Astrocyte of the spinal cord (primary cell): ENCODE measurements at places on chromosomes 7 and 10.

DNA sequence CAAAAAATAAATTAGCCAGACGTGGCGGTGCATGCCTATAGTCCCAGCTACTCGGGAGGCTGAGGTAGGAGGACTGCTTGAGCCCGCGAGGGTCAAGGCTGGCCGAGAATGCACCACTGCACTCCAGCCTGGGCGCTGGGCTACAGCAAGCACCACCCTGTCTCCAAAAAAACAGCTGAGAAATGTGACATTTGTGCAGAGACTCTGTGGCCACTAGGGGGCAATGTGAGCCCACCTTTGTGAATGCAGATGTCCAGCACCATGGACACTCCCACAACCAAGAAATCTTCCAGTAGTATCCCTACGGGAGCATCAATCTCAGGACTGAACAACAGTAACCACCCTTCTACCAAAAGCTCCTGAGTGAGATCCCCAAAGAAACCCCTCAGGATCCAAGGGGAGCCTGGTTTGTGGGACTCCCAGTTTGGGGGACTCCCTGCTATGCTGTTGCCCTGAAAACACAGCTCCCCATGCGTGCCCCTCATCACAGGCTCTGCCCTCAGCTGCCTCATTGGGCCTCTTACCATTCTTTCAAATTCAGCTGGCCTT lies 6.2 kb upstream of the AHCYL2 start:
- peak; percentile 76 for DNase-seq

DNA sequence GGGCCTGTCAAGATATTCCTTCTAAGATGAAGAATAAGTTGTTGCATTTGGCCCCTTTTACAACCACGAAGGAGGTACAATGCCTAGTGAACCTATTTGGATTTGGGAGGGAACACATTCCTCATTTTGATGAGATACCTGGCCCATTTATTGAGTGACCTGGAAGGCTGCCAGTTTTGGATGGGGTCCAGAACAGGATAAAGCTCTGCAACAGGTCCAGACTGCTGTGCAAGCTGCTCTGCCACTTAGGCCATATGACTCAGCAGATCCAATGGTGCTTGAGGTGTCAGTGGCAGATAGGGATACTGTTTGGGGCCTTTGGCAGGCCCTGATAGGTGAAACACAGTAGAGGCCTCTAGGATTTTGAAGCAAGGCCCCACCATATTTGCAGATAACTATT lies 704.6 kb downstream of the CCSER2 start:
- DNase-seq, result no peak

DNA sequence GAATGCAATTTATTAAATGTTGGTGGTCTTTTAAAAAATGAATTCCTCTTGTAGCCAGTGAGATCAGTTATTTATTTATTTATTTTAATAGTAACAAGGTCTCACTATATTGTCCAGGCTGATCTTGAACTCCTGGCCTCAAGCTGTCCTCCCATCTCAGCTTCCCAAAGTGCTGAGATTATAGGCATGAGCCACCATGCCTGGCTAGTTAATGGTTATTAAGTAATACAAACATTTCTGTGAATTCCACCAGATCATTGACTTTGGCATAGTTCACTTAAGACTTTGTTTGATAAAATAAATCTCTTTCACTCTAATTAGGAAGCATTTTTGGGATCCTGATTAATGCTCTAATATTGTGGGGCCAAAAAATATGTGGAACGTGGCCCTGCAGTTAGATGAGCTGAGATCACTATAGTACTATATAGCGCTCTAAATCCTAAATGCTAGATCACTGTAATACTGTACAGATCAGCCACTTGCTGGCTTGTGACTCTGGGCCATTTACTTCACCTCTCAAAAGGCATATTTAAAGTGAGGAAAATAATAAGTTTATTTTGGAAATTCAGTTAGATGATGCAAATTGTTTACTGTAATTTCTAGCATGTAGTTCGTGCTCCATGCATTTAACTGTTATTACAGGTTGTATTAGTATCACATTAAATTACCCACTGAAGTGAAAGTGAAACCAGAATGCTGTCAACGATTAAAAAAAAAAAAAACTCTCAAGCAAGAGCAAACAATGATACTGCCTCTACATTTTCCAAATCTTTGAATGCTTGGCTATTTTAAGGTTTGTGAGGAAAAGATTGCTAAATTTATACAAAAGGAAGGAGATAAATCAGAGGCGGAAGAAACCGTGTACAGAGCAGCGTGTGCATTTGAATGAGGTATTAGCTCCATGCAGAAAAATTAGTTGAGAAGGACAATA lies 15.9 kb upstream of the FAS start:
- peak; percentile 62 for DNase-seq

DNA sequence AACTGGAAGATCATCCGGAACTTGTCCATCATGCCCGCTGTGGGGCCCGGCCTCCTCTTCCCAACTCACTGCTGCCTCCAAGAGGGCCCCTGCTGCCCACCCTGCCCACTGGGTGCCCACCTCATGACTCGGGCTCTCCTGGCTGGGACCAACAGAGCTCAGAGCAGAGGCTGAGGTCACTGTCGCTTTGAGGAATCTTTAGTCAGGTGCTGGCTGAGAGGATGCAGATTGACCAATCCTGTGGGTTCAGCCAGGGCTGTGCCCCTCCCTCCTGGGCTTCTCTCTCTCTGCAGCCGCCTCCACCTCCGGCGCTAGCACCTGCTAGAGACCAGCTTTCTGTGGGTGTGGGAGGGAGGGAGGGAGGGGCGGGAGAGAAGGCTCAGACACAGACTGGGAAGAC lies at the start of gene CALHM1:
Gene CALHM1, minus strand, starts transcription at position 181 of the 400 bp plus-strand sequence. Its CDS starts 149 bp downstream, at position 32.
- no peak for DNase-seq

- no peak for DNase-seq
Measured at GRCh38 chr10:427761-428519, 261.5 kb downstream of the DIP2C start.

DNA sequence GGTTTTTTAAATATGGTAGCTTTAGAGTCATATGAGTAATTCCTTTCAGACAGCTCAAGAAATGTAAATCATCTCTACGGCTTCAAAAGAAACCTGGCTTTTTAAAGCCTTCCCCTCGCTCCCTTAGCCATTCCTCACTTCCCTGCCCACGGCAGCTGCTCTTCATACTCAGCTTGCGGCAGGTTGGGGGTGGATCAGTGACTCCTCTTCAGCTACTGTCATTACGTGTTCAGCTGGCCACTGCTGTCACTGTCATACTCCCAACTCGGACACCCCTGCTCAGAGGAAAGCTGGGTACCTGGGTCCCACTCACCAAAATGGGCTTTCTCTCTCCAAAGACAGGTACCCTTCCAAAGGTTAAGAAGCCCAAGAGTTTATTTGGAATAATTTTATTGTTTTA lies 6.6 kb downstream of the YWHAG start:
- no peak for DNase-seq

DNA sequence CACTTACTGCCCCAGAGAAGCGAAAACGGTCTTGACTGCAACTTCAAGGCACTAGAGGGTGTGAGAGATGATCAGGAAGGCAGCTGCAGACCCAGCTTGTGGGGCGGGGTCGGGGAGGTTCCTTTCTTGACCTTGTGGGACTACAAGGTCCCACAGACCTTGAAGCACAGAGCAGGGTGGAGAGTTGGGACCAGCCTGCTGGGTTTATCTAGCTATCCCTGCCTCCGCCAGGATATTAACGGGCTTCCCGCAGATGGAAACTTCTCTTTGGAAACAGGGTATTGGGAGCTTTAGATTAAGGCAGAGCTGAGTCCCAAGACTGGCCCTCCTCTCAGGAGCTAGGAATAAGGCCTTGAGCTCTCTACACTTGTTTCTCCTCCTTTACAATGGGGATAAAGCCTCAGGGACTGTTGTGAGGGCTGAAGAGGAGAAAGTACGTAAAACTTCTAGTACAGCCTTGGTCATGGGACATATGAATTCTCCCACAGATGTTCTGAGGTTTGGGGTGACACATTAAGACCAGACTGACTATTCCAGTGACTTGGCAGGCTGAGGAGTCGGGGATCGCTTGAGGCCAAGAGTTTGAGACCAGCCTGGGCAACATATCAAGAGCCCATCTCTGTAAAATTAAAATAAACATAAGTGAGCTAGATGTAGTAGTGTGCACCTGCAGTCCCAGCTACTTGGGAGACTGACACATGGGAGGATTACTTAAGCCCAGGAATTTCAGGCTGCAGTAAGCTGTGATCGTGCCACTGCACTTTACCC lies 153.2 kb downstream of the CDH23 start:
- DNase-seq, result no peak

DNA sequence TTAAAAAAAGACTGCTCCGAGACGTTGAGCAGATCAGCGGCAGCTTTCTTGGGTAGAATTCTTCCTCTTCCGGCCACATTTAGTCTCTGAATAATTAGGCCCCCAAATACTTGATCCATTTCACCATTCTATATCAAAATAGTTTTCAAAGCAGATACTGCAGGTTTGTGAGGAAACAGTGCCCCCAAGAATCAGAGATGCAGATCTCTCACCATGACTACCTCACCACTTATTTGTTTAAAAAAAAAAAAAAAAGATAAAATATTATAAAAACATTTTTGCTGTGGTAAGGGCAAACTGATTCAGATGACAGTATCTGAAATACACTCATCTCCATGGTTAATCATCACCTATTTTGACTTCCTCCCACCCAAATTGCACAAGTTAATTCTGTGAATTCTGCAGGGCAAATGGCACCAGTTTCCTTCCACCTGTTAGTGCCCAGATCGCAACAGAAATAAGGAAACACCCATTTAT lies 210.4 kb downstream of the FAM107B start:
- DNase-seq, result no peak

DNA sequence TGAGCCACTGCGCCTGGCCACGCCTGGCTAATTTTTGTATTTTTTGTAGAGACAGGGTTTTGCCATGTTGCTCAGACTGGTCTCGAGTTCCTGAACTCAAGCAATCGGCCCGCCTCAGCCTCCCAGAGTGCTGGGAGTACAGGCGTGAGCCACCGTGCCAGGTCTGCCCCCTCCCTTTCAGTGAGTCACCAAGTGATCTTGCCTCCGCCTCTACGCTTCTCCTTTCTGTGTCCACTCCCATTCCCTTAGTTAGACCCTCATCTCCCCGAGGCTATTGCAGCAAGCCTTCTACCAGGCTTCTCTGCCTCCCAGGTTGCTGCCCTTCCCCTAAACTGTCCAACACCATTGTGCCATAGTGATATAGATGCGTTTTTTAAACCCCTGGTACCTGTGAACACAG lies 32.9 kb downstream of the CDC123 start:
- no peak for DNase-seq

DNA sequence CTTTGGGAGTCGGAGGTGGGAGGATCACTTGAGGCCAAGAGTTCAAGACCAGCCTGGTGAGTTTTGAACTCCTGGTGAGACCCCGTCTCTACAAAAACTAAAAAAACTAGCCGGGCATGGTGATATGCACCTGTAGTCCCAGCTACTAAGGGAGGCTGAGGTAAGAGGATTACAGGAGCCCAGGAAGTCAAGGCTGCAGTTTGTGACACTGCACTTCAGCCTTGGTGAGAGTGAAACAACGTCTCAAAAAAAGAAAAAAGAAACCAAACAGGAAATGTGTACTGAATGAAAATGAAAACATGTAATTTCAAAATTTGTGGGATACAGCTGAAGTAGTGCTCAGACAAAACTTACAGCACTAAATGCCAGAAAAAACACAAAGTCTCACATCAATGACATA lies 7.6 kb downstream of the ARHGAP12 start:
- no peak for DNase-seq

DNA sequence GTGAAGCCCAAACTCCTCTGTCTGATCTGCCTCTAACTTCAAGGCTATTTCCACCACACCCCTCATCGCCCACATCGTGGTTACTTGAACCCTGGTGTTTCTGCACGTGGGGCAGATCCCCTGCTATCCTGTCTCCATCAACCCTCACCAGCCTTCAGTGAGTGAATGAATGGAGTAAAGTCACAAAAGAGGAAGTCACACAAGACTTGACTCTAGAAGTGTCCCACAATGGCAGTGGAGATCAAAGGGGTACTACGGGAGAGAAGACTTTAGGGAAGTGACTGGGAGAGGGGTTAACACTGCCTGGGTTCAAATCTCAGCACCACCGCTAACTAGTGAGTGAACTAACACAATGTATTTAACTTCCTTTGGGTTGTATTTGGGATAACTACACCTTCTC lies 85.9 kb downstream of the COBL start:
- DNase-seq, result no peak

DNA sequence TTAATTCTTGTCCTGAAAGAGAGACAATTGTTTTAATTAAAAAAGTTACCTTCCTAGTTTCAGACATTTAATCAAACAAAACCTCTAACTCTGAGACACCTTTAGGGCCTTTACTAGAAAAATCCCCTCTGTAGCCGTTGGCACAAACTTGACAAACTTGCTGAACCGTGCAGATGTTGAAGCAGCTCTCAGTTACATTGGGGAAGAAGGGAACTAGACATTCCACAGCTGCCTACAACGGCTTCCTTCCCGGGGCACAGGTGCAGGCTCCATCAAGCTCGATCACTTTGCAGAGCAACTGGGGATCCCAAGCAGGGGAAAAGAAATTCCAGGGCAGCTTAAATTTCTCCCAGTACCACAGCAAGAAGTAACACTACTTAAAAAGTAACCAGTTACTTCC lies 141.3 kb downstream of the SKAP2 start:
- DNase-seq, result no peak

- peak; percentile 64 for DNase-seq
Measured at GRCh38 chr7:106774768-106775551, 90.1 kb upstream of the PIK3CG start.

GRCh38 chr7:132397070-132397469 lies 179.2 kb downstream of the PLXNA4 start:
- no peak for DNase-seq

GRCh38 chr7:13188236-13188805 lies 500.9 kb downstream of the ARL4A start:
- DNase-seq, result no peak

DNA sequence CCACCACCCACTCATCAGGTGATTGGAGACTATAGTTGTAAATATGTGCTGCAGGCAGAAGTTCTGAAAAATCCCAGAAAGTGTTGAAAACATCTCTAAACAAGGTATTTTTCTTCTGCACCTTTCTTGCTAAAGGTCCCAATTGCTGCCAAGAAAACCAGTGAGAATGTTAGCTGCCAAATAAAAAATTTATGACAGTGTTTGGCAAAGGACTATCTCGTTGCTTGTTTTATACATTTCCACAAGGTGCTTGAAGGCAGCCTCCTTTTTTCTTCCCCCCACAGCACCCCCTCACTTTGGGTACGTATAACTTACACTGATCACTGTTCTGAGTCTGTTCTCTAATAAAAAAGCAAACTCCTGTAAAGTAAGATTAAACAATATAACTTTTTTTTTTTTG lies 158.6 kb upstream of the TCF7L2 start:
- no peak for DNase-seq
